ENCODE measurements at places on chromosomes 3 and 15. TPM values are rescaled to one million over a fixed set of nuclear protein-coding genes. Genes with fewer than 3 reads are reported as not detected.

DNA sequence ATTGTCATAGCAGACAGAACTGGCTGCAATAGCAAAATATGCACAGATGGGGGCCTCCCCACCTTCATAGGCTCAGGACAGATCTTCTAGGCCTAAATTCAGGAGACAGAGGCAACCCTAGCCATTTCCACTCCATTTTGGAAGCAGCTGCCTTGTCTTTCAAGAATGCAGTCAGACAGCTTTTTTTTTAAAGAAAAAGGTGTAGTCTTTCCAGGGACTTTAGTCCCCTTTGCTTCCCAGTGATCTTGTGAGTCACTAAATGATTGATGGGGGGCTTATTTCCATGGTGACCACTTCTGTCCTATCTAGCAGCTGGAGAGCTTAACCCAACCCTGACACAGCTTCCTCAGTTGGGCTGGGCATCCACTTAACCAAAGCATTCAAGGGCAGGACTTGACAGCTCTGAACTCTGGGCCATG, 165.9 kb downstream of the TPRG1 start:
- no peak overlapping the region for H3K4me3 ChIP-seq
- DNase-seq: no peak
- H3K27me3 ChIP-seq: no peaks in the 10 kb centered on the region
- H3K4me1 ChIP-seq: peaks cover 26% of the 10 kb centered on the region
- no peak overlapping the region for H3K27ac ChIP-seq

DNA sequence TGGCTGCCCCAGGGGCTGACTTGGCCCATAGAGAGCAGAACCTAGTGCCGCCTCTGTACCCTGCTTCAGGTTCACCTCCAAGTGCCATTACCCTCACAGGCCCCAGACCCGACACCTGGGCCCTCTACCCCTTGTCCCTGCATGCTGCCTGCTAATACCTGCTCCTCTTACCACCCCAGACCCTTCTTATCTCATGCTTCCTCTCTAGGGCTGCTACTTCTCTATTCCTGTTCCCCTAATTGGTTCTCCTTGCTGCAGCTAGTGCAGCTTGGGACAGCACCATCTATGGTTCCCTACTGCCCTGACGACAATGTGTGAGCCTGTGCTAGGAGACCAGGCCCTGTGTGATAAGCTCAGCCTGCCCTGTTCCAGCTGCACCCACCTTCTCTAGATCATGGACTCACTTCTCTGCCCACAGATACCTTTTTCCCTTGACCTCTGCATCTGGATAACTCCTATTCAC, 15.3 kb downstream of the HDAC11 start:
- no peak for DNase-seq
- H3K27me3 ChIP-seq: no peaks in the 10 kb centered on the region
- H3K4me3 ChIP-seq: no peak overlapping the region
- H3K36me3 ChIP-seq: no peaks in the 10 kb centered on the region
- no peak overlapping the region for H3K27ac ChIP-seq

CEP19 gene
- 6.0 TPM for total RNA-seq

- peaks cover 11% of the 10 kb centered on the region for H3K27me3 ChIP-seq
- H3K4me1 ChIP-seq: peaks cover 17% of the 10 kb centered on the region
- DNase-seq: peak; percentile 53
- no peak overlapping the region for H3K4me3 ChIP-seq
- H3K36me3 ChIP-seq: no peaks in the 10 kb centered on the region
Observed at GRCh38 chr3:186185194-186185787, 76.4 kb upstream of the ETV5 start.

GRCh38 chr15:50484781-50485180, 60.6 kb downstream of the USP8 start:
- no peak overlapping the region for H3K27ac ChIP-seq
- peaks cover 55% of the 10 kb centered on the region for H3K36me3 ChIP-seq
- no peak for DNase-seq
- H3K27me3 ChIP-seq: no peaks in the 10 kb centered on the region
- H3K4me1 ChIP-seq: peaks cover 18% of the 10 kb centered on the region
- no peak overlapping the region for H3K4me3 ChIP-seq

MITF gene
- total RNA-seq: 0.10 TPM

SOX2 gene
- not detected for total RNA-seq

ERICH6 gene
- 0.50 TPM for total RNA-seq

DNA sequence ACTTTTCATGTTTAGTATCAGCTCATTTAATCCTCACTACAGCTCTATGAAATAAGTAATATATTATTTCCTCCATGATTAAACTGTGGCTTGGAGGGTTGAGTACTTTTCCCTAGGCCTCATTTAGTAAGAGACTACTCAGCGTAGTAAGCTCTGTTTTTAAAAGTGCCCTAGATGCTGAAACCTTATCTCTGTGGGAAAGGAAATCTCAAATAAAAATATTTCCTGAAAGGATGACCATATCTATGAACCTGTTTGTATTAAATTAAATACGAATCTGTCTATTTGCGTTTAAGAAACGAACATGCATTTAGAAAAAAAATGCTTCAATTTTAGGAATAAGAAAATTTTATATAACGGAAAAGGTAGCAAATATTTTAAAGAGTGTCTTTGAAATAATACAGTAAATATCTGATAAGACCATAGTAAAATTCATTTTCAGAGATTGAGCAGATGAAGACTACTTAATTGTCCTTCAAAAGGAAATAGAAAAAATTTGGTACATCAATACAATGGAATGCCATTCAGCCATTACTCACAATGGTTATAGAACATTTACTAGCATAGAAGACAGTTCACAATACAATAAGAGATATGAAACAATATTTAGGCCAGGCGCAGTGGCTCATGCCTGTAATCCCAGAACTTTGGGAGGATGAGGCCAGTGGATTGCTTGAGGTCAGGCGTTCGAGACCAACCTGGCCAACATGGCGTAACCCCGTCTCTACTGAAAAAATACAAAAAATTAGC, 56.2 kb downstream of the ATG7 start:
- no peak for DNase-seq
- H3K27ac ChIP-seq: no peak overlapping the region
- H3K4me3 ChIP-seq: no peak overlapping the region
- peaks cover 7% of the 10 kb centered on the region for H3K4me1 ChIP-seq
- no peaks in the 10 kb centered on the region for H3K27me3 ChIP-seq

DNA sequence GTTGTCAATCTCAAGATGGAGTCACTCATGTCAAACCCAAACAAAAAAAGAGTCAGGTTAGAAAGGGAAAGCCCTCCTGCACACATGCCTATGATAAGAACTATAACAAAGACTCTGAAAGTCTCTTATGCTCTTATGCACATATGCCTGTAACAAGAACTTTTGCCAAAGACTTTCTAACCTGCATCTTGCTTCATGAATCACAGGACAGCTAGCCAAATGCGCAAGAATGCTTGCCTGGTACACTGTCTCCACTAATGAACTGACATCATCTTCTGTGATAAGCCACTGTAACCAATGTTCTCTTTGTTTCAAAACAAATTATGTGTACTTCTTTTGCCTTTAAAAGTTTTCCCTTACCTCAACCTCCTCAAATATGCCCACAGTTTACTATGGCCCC, 18.2 kb upstream of the EHHADH start:
- no peak for DNase-seq
- no peak overlapping the region for H3K27ac ChIP-seq
- H3K27me3 ChIP-seq: peaks cover 27% of the 10 kb centered on the region
- no peak overlapping the region for H3K4me3 ChIP-seq
- H3K36me3 ChIP-seq: no peaks in the 10 kb centered on the region

- H3K36me3 ChIP-seq: no peaks in the 10 kb centered on the region
- no peak for DNase-seq
- H3K27me3 ChIP-seq: peaks cover 43% of the 10 kb centered on the region
Observed at GRCh38 chr15:52760562-52760961, 29.6 kb downstream of the ONECUT1 start.

DNA sequence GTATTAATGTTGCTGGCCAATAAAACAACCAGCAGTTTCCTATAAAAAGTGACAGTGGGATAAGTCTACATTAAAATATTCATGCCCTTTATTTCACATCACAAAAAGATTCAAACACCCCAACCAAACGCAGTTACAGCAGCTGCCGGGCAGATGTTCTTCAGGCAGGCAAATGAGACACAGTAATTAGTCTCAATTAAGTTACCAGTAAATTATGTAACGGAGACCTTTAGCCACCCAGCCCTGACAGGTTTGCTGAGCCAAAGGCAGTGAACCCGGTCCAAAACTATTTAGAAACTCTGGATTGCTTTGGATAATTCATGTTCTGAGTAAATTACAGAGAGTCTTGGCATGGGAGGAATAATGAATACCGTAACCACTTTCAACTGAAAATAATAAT, 289.2 kb upstream of the LYSMD4 start:
- no peak for DNase-seq
- no peaks in the 10 kb centered on the region for H3K27me3 ChIP-seq
- no peaks in the 10 kb centered on the region for H3K36me3 ChIP-seq
- H3K27ac ChIP-seq: no peak overlapping the region

DNA sequence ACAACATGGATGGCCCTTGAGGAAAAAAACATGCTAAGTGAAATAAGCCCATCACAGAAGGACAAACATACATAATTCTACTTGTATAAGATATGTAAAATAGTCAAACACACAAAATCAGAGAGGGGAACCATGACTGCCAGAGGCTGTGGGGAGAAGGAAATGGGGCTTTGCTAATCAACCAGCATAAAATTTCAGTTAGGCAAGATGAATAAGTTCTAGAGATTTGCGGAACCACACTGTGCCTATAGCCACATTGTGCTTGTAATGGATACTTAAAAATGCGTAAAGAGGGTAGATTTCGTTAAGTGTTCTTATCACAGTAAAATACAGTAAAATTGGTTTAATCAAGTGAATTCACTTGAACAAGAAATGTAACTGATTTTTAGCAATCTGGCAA, 33.7 kb upstream of the SPTBN5 start:
- no peak overlapping the region for H3K4me3 ChIP-seq
- H3K27me3 ChIP-seq: no peaks in the 10 kb centered on the region
- no peaks in the 10 kb centered on the region for H3K36me3 ChIP-seq
- peaks cover 53% of the 10 kb centered on the region for H3K4me1 ChIP-seq
- H3K27ac ChIP-seq: no peak overlapping the region

SLC27A2 gene
- 9.9 TPM for total RNA-seq

- H3K4me1 ChIP-seq: no peaks in the 10 kb centered on the region
- H3K27me3 ChIP-seq: peaks cover 19% of the 10 kb centered on the region
- H3K27ac ChIP-seq: no peak overlapping the region
- no peak for DNase-seq
Observed at GRCh38 chr15:81105545-81105944, 28.5 kb upstream of the CFAP161 start.

DNA sequence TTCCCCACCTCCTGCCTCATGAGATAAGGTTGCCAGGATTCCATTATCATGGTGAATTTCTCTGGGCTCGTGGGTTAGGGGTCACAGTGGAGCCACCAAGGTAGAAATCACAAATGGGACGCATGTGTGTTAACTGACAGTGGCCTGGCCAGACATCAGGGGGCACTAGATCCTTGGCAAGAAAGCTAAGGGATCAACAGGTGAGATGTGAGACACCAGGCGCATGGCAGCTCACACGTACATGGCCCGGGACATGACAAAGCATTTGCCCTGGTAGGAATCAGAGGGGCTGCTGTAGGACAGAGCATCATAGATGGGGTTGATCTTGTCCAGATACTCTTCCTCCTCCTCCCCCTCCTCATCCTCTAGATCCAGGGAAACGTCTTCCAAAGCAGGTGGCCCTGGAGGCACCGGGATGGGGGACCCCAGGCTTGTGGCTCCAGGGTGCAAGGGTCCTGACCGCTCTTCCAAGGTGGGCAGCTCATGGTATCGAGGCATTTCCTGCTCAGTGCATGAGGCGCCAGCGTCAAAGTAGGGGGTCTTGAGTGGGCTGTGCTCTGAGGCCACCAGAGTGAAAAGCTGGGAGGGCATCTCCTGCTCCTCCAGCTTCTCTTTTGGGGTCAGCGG, 24.6 kb downstream of the ZBED2 start:
- no peak for DNase-seq
- H3K4me3 ChIP-seq: no peak overlapping the region
- H3K27me3 ChIP-seq: no peaks in the 10 kb centered on the region
- peaks cover 55% of the 10 kb centered on the region for H3K4me1 ChIP-seq

KLHL6 gene
- total RNA-seq: 40.4 TPM

- no peak overlapping the region for H3K4me3 ChIP-seq
- no peaks in the 10 kb centered on the region for H3K27me3 ChIP-seq
- H3K4me1 ChIP-seq: no peaks in the 10 kb centered on the region
- no peak overlapping the region for H3K27ac ChIP-seq
- no peak for DNase-seq
Observed at GRCh38 chr15:90967206-90967605, 12.5 kb downstream of the RCCD1 start.

POPDC2 gene
- 1.7 TPM for total RNA-seq

DNA sequence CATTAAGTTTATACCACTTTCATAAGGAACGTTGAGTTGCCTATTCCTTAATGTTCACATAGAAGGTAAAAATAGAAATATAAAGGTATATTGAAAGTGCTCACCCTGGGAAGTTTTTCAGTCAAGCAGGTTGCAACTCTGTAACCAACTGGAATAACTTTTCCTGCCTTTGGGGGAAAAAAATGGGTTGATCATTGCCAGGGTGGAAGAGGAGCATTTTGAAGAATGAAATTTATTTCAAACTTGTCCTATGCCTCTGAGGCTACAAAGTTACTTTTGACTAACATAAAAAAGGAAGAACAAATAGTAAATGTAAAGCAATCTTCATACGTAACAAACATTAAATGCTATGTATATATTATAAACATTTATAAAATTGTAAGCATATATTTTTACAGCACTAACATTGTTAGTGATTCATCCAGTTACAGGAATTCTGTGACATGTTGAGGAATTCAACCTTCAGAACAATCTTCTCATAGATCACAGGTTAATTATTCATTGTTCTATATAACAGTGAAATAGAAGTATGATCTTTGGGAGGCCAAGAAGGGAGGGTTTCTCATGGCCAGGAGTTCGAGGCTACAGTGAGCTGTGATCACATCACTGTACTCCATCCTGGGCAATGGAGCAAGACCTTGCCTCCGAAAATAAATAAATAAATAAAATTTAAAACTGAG, 13.5 kb downstream of the EFHB start:
- no peaks in the 10 kb centered on the region for H3K36me3 ChIP-seq
- H3K4me1 ChIP-seq: no peaks in the 10 kb centered on the region
- no peak for DNase-seq
- H3K27me3 ChIP-seq: no peaks in the 10 kb centered on the region
- no peak overlapping the region for H3K27ac ChIP-seq

- DNase-seq: no peak
- no peak overlapping the region for H3K27ac ChIP-seq
- no peaks in the 10 kb centered on the region for H3K27me3 ChIP-seq
- no peaks in the 10 kb centered on the region for H3K4me1 ChIP-seq
- H3K36me3 ChIP-seq: no peaks in the 10 kb centered on the region
Observed at GRCh38 chr3:4036046-4036445, 236.8 kb downstream of the LRRN1 start.
